AG08395 (cell line): ENCODE measurements at places on chromosomes 11 and 22.

DNA sequence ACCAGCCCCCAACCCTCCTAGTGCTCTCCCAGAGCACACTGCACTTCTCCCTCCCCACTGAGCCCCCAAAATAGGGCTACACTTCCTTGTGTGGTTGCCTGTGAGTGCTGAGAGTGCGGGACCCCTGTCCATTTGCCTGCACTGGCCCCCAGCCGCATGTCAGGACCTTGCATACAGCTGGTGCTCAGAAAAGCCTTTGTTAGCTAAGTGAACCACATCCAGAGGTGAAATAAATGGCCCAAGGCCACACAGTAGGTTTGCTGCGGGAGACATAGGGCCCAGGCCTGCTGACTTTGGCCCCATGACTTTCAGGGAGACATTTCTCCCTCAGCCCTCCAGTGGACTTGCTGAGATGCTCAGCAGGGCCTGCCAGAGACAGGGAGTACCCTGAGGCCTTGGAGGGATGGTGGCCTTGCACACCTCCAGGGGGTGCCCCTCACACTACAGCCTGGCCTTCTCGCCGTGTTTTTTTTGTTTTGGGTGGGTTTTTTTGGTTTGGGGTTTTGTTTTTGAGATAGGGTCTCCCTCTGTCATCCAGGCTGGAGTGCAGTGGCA is 10.2 kb downstream of the SSTR3 start:
- DNase-seq, result no peak

DNA sequence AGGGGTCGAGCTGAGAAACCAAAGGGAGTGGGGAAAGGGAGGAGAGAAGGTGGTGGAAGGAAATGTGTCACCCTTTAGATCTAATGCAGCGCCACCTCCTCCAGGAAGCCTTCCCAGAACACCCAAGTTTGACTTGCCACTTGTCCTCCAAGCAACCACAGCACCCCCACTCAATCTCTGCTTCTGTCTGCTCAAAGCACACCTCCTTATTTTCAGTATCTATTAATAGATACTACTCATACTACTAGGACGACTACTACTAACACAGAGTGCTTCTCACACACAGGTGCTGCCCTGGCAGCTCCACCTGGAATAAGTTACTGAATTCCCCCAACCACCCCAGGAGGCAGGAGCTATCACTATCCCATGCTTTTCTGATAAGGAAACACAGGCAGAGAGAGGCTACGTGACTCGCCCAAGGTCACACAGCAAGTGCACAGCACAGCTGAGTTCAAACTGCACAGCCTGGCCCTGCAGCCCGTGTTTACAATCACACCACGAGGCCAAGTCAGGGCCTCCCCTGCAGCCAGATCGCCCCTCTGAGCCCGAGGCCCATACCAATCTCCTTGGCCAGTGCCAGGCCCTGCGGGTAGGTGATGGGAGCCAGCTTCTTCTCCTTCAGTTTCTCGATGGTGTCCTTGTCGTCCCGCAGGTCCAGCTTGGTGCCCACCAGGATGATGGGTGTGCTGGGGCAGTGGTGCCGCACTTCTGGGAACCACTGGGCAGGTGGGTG is 13.2 kb downstream of the RAC2 start:
- no peak for DNase-seq

DNA sequence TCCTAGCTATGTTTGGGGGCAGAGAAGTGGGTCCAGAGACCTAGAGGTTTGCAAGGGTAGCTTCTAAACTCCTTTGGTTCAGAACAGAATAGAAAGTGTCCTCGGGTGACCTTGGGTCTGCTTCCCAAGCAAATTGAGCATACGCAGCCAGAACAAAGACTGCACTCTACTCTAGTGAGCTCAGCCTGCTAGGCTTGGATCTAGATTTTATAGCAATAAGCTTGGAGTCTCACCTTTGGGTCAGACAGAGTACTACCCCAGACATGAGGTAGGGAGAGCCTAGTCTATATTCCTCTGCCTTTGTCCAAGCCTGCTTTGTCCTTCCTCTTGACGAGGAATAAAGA is 52.6 kb upstream of the ELF5 start:
- DNase-seq, result no peak

GRCh38 chr11:14784230-14784629 is 107.8 kb downstream of the CYP2R1 start:
- no peak for DNase-seq

- DNase-seq, result no peak
Measured at GRCh38 chr11:10597877-10598351, 29.4 kb upstream of the LYVE1 start.

DNA sequence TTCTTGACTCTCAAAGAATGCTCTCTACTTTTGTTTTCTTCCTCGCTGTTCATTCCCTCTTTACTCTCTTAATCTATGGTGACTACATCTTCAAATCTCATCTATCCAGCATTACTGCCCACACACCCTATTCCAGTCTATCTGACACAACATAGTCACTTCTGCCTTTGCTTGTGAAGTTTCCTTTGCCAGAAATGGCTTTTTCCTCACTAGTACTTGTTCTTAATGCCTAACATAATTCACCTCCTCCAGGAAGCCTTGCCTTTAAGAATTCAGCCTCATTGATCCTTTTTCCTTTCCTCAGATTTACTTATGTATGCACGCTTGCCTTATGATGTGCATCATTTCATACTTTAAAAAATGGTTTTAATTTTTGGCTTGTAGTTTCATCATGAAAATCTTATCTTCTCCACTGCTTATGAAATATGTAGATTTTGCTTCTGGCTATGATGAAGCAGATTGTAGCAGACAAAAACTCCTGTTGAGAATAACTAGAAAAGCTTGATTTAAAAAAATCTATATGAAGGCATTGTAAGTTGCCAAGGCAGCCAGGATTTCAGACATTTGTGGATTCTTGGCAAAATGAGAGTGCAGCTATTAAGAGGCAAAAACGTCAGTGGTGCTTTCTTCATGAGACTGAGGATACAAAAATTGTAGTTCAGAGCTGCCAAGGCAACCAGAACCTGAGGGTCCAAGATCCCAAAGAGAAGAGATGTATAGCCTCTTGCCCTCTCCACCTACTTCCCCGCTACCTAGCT is 31.8 kb downstream of the RNF169 start:
- no peak for DNase-seq

GRCh38 chr11:12117200-12117599 is 6.8 kb downstream of the MICAL2 start:
- no peak for DNase-seq

DNA sequence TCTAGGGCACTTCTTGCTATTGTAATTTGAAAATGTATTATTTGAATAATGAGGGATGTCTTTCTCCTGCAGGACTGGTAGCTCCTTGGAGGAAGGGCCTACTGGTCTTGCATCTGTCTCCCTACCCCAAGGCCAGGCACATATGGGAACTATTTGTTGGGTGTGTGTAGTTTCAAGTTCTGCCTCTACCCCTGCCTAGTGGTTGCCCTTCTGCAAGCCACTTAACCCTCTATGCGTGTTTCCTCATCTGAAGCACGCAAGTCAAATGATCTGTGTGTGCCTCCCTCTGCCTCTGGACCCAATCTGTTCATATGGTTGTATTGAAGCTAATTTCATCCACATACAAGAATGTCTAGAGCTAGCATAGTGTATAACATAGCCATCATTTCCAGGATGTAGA is 67.0 kb downstream of the WNT11 start:
- DNase-seq, result no peak

GRCh38 chr11:119368121-119369034 is 13.1 kb downstream of the USP2 start:
- DNase-seq, result no peak

- DNase-seq, result no peak
Measured at GRCh38 chr11:72783144-72783905, 10.5 kb downstream of the STARD10 start.

- DNase-seq, result peak; percentile 96
Measured at GRCh38 chr22:38114484-38115398, 4.3 kb upstream of the BAIAP2L2 start.

- DNase-seq, result no peak
Measured at GRCh38 chr11:46116007-46116711, 5.1 kb downstream of the PHF21A start.

- peak; percentile 63 for DNase-seq
Measured at GRCh38 chr22:17931400-17931825, 92.9 kb downstream of the MICAL3 start.

- DNase-seq, result no peak
Measured at GRCh38 chr22:19689408-19689807, 24.9 kb upstream of the SEPTIN5 start.

DNA sequence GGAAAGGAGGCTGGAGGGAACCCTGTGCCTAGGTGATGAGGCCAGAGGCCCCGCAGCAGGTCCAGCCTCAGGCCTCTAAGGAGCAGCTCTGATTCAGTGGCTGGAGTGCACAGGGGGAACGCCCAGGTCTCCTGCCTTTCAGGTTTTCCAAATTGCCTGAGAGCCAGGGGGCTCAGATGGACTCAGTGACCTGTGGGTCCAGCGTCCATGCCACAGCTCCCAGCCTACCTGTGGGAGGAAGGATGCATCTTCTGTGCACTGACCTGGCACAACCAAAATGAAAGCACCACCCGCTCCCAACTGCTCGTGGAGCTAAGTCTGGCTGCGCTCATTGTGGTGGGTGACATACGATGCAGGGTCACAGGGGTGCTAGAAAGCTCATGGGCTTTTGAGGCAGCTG is 82.8 kb downstream of the FEZ1 start:
- no peak for DNase-seq

GRCh38 chr11:109304159-109304558 is 117.8 kb upstream of the C11orf87 start:
- DNase-seq, result no peak
